Choroid plexus epithelial cell (primary cell): ENCODE measurements at places on chromosomes 2 and 18.

DNA sequence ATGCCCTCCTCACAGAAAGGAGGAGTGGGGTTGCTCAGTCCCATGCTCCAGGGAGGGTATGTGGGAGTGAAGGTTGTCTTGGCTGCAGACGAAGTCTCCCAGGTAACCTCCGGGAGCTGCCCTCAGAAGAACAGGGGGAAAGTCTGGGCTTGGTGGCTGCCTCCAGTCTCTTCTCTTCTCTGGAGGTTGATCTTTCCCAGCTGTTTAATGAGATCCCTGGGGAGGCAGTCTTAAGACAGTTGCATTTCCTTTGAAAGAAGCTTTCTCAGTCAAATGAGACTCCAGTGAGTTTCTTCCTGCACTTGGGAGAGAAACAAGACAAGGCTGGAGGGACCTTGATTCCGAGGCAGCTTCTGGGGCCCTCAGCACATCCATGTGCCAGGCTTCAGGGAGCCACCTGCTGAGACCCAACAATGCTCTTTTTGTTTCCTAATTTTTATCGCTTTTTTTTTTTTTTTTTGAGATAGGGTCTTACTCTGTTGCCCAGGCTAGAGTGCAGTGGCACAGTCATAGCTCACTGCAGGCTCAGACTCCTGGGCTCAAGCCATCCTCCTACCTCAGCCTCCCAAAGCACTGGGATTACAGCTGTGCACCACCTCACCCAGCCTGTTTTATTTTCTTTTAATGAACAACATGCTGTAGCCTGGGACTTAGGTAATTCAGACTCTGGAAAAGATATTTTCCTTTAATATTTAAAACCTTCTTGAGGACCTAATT lies 71.7 kb upstream of the TPO start:
- DNase-seq: peak; percentile 0

DNA sequence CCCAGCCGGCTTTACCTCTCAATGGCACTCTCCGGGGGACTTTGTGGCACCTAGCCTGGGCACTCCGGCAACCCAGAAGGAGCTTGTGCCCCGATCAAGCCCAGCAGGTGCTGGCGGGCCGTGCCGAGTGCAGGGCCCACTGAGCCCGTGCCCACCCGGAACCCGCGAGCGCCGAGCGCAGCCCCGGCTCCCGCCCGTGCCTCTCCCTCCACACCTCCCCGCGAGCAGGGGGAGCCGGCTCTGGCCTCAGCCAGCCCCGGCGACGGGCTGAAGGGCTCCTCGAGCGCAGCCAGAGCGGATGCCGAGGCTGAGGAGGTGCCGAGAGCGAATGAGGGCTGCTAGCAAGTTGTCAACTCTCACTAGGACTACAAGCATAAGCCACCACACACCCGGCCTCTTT lies 136.9 kb downstream of the COMMD1 start:
- no peak for DNase-seq

GRCh38 chr2:7703048-7703447 lies 785.8 kb downstream of the RNF144A start:
- no peak for DNase-seq

DNA sequence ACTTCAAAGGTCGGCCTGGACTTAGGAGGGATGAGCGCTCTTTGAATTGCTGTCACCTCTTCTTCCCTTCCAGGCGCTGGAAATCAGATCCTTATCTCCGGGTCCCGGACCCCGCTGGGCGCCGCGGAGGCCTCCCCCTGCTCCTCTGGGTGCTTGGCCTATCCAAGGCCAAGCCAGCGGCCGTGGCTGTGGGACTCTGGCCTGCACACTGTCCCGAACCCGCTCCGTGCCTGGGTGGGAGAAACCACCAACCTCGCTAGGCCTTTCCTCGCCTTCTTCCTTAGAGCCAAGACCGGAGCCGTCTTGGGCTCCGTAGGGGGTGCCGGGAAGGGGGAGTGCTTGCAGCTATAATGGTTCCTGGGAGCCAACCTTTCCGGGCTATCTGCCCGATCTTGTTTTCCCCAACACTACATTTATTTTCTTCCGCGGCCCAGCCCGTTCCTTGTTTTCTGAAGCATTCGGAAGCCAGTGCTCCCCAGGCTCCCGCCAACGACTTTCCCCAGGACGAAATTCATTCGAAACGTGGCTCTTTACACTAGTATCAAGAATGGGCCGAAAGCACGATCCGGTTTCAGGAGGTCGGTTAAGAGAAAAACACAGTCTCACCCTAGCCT lies 2.4 kb downstream of the OSR1 start:
- peak; percentile 42 for DNase-seq

GRCh38 chr2:36664696-36665076 lies 31.8 kb upstream of the VIT start:
- DNase-seq: no peak

GRCh38 chr2:9010866-9011265 lies 7.4 kb upstream of the MBOAT2 start:
- DNase-seq: peak; percentile 88

- DNase-seq: peak; percentile 14
Measured at GRCh38 chr2:231640641-231641111, 48.0 kb downstream of the TEX44 start.

DNA sequence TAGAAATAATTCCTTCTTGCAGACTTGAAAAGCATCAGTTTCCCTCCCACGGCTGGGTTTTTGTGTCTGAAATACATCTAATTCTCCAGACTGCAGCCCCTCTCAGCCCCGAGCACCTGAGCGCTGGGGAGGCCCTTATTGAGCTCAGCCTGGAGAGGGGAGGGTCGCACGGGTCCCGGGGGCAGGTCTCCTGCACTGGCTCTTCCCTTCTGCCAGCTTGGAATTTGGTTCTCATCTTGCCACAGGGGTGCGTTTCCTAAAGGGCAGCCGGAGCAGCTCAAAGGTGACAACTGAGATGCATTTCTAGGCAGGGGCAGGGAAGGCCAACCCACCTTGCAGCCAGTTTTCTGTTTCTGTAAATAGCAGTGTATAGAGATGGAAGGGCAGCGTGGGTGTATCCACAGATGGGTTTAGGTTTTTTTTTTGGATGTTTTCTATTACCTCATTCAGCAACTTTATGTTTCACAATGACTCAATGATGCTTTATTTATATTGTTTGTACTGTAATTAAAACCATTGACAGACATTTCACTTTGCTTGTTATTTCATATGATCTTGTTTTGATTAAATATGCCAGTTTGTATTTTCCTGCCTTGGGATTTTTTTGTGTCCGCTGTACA lies 37.0 kb downstream of the GBX2 start:
- no peak for DNase-seq

DNA sequence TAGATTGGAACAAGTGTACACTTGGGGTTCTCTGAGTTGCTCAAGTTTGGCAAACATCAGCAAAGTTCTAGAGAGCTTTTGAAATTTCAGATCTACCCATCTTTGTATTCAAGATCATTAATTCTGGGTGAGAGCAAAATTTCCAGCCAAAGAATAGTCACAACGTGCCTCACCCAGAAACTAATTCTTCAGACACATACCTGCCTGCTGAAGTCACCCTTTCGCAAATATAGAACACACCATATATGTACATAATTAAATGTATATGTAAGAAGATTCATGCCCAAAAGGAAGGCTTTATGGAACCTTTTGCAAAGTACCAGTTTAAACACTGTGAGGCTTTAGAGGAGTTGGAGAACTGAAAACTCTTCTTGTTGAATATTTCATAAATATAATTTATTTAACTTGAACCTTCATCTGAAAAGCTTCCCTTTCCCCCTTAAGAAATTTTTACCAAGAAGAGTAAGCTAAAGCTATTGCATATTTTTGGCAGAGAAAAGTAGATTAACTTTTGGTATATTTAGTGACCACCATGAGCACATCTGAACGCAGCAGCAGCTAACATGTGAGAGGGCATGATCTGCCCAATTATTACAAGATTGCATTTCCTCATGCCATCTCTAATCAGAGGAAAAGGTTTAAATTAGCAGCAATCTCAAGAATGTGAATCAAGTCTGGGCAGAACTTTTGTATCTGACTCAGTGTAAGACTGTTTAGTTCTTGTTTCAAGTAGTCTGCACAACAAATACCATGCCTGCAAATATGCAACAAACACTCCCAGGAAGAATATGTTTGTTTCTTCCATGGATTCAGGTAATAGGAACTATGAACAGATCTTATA lies 8.2 kb downstream of the RND3 start:
- DNase-seq: peak; percentile 70

- no peak for DNase-seq
Measured at GRCh38 chr18:1048032-1048431, 143.4 kb downstream of the ADCYAP1 start.

- no peak for DNase-seq
Measured at GRCh38 chr2:112833976-112834375, 2.6 kb downstream of the IL1B start.

- no peak for DNase-seq
Measured at GRCh38 chr2:214545898-214546542, 135.2 kb downstream of the VWC2L start.

DNA sequence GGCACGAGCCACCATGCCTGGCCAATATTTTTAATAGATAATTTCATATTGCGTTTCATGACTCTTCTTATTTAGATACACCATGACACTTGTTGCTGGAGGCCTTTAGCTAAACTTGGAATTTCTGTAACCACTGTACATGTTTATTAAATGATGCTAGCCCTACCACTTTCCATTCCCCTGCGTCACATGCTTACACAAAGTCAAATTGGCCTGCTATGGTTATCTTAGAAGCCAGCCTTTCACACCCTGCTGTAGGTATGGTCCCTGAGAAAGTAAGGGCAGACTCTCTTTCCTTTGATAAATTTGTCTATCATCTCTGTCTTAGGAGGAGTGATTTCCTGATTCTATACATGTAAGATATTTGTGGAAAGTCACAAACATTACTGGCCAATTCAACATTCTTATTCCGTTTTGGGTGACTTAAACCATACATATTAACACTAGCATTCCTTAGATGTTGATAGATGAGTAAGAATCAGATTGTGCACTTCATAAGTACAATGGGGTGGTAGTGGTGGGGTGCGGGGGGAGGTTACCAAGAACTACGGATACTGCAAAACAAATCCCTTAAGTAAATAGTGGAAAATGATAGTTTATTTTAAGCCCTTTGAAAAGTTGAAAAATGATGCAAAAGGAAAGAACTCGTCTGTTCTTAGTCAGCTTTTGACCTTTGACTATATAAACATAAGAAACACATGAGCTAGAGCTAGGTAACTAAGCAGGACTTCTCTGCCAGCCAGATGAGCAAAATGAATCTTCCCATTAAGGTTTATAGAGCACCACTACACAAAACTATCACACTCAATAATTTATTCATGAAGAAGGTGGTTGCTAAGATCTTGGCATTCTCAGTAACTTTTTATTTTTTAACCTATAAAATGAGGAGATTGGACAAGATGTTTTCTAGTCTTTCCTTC lies 7.9 kb upstream of the NDUFV2 start:
- peak; percentile 97 for DNase-seq

GRCh38 chr18:3721771-3722648 lies 272.0 kb downstream of the TGIF1 start:
- no peak for DNase-seq

GRCh38 chr2:10410001-10410822 lies 37.9 kb downstream of the ODC1 start:
- no peak for DNase-seq

DNA sequence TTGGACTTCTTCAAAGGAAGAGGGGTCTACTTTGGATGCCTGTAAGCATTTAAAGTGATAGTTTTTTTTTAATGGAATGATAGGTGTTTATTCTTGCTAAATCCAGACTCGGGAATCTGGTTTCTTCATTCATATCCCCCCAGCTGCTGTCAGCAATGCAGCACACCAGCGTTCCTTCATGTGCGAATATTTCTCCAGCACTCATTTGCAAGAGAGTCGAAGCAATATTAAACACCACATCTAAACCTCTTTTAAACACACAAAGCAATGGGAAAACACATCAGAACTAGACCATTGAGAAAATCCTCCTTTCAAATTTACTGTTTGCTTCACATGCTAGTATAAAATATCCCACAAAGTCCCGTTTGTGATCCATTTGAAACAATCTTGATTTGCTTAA lies 563.7 kb downstream of the ARHGAP15 start:
- DNase-seq: no peak

- no peak for DNase-seq
Measured at GRCh38 chr2:150225030-150225429, 262.4 kb downstream of the RND3 start.

- no peak for DNase-seq
Measured at GRCh38 chr2:209806318-209806717, 34.7 kb downstream of the UNC80 start.

DNA sequence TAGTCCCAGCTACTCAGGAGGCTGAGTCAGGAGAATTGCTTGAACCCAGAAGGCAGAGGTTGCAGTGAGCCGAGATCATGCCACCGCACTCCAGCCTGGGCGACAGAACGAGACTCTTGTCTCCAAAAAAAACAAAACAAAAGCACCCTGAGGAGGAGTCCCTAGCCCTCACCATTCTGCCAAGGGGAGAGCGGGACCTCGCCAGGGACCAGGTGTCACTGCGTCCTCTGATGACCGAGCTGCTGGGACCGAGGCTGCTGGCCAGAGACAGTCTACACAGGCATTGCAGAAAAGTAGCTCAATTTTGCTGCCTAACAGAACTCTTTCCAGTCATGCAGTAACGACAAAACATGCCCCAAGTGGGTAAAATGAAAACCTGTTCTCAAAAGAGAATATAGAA lies 18.4 kb downstream of the NCK2 start:
- no peak for DNase-seq

GRCh38 chr2:231360881-231361371 lies 34.6 kb upstream of the B3GNT7 start:
- no peak for DNase-seq

GRCh38 chr2:71785516-71785981 lies 332.2 kb downstream of the DYSF start:
- no peak for DNase-seq

GRCh38 chr2:103161456-103162289 lies 399.8 kb downstream of the TMEM182 start:
- DNase-seq: peak; percentile 67

DNA sequence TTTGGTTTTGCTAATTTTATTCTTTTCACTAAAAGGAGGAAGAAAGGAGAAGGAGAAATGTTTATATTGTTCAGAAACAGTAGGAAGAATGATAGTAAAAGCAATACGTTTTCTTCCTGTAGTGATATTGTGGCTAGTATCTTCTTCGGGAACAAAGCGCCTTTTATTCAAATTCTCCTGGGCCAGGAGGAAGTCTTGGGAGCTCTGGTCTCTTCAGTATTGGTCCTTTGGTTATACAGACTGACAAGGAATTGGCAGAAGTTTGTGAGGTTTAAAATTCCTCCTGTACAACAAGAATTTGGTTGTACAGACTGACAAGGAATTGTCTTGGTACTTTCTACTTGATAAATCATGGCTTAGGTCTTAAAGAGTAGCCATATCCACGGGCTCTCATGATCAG lies 9.9 kb downstream of the GIGYF2 start:
- no peak for DNase-seq

DNA sequence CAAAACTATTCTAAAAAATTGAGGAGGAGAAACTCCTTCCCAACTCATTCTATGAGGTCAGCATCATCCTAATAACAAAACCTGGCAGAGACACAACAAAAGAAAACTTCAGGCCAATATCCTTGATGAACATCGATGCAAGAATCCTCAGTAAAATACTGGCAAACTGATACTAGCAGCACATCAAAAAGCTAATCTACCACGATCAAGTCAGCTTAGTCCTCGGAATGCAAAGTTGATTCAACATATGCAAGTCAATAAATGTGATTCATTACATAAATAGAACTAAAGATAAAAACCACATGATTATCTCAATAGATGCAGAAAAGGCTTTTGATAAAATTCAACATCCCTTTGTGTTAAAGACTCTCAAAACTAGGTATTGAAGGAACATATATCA lies 63.1 kb downstream of the EHBP1 start:
- no peak for DNase-seq
